SJCRH30 (cell line): ENCODE measurements at places on chromosomes 11 and 22.
A peak's percentile ranks its signal among the peaks of the same experiment; 100 is the strongest.

DNA sequence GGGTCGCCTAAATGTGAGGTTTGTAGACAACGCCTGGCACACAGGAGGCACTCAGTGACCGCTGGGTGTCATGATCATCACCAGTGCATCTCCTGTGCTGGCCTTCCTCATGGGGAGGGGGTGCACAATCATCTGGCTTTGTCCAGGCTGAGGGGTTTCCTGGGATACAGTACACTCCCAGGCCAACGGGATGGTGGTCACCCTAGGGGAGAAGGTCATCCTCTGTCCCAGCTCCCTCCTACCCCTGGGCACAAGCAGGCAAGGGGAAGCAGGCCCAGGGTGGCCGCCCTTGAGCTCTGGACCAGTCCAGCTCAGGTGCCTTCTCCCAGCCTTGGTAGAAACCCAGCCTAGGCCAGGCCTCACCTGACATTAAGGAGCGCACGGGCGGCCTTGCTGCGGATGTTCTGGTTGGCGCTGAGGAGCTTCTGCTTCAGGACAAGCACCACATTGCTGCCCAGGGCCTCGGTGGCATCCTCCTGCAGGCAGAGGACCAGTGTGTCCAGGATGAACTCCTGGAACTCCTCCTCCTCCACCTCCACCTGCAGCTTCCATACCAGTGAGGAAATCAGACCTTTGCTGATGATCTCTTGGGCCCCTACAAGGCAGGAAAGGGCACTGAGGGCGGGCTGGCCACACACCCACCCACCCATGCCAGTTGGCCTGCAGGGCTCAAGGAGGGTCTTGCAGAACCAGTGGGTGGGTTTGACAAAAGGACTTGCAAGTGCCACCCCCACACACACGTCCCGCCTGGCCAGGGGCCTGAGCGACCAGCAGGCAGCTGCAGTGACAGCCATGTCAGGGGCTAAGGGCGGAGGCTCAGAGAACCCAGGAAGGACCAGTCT is 6.6 kb upstream of the GNAZ start:
- no peak for DNase-seq

DNA sequence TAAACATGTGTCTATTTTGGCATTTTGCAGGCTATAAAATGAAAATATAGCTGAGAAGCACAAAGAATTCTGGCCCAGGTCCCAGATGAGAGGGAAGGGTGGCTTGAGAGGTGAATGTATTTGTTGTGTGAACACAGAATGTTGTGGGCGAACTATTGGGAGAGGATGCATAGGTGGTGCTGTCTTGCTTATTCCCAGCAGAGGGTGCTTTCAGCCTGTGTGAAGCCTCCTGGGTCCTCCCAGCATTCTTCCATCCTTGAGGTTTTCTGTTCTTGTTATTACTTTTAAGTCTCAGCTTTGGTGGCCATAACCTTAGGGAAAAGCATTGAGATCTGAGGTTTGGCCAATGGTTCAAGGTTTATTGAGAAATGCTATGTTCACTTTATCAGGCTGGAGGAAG is 108.7 kb upstream of the SNX19 start:
- no peak for DNase-seq

DNA sequence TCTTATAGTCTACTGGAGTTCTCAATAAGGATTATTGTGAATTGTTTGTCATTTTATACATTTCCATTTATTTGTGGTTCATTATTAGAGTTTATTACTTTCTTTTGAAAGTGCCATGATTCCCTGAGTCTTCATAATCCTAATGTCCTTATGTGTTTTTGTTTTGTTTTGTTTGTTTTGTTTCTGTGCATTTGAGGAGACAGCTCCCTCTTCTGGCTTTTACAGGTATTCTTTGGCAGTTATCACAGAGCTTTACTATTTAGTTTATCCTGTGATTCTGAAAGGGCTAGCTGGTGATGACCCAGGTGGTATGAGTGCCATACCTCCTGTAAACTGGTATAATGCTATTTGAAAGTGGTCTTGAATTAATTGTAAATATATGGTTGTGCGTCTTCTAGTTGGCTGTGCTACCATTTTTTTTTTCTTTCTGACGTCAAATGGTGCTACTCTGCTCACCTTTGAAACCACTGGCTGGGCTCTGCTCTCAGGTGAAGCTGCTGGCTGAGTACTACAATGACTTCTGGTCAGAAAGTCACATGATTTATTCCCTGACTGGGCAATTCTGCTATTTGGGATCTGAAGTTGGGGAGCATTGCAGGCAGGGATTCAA is 751.2 kb downstream of the JRKL start:
- no peak for DNase-seq

GRCh38 chr11:119047205-119047604 is 9.8 kb downstream of the HYOU1 start:
- no peak for DNase-seq

- DNase-seq: no peak
Observed at GRCh38 chr11:118342503-118343161, at the start of gene CD3D. CD3D (minus strand) TSS chr11:118342705; CDS start chr11:118342607, 98 bp downstream.

- DNase-seq: no peak
Observed at GRCh38 chr22:49737101-49737551, 90.5 kb downstream of the BRD1 start.

GRCh38 chr22:17446698-17447097 is 77.4 kb downstream of the CECR2 start:
- DNase-seq: no peak

- DNase-seq: no peak
Observed at GRCh38 chr11:30447058-30447640, 124.2 kb downstream of the ARL14EP start.

- DNase-seq: no peak
Observed at GRCh38 chr11:11306855-11307254, 46.2 kb downstream of the CSNK2A3 start.

DNA sequence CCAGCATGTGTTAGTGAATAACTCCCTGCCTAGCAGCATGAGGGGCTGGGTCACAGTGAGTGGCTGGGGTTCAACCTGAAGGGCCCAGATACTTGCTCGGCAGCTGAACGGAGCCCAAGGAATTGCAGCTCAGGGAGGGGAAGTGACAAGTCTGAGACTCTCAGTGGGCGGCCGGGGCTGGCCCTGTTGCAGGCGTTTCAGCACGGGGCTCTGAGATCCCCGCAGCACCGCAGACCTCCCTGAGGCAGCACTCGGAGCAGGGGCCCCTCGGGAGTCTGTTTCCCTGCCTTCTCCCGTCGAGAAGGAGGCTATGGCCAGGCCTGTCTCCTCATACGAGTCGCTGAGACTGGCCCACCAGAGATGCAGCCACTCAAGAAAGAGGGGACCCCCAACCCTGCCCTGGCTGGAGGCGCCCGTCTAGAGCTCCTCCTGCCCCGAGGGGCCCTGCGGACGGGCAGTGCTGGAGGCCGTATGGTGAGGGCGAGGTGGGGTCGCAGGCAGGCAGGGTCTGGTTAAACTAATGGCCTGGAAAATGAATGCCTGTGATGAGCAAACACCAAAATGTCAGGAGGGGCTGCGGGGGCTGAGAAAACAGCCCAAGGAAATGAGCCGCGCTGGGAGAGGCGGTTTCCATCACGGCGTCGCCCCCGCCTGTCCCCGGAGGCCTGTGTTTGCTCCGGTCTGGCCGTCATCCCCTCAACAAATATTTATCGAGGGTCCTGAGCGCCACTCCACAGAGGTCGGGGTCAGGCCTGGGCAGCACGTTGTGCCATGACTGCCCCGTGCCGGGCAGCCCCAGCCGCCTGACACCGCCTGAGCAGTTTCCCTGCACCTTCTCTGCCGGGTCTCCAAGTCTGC is 9.3 kb downstream of the TSSC4 start:
- no peak for DNase-seq

- peak; percentile 81 for DNase-seq
Observed at GRCh38 chr22:27488456-27489177, 312.9 kb downstream of the MN1 start.

GRCh38 chr11:111456086-111456858 is 55.9 kb downstream of the BTG4 start:
- no peak for DNase-seq

GRCh38 chr11:103961010-103961409 is 75.4 kb upstream of the DDI1 start:
- no peak for DNase-seq

GRCh38 chr11:69862331-69862771 is 43.1 kb upstream of the FGF3 start:
- DNase-seq: no peak

GRCh38 chr11:83284501-83285150 is 1.5 kb downstream of the CCDC90B start:
- DNase-seq: peak; percentile 90

GRCh38 chr22:33835265-33835664 is 85.0 kb downstream of the LARGE1 start:
- no peak for DNase-seq

- no peak for DNase-seq
Observed at GRCh38 chr22:21448627-21449416, 18.4 kb upstream of the TMEM191C start.

DNA sequence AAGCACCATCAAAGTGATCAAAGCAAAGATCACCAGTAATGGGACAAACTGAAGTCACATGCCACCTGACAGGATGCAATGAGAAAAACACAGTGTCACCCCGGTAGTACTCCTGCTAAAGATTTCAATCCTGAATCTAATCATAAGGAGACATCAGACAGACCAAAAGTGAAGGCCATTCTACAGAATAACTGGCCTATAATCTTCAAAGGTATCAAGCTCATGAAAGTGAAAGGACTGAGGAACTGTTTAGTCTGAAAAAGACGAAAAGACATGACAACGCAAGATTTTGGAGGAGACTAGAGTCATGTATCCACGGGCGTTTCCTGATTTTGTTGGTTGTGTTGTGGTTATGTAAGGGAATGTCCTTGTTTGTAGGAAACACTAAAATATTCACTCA is 42.4 kb upstream of the TSKU start:
- DNase-seq: no peak

- peak; percentile 60 for DNase-seq
Observed at GRCh38 chr11:32894149-32894827, 1.7 kb downstream of the QSER1 start.

GRCh38 chr22:50312371-50312770 is 4.9 kb upstream of the PLXNB2 start:
- no peak for DNase-seq

DNA sequence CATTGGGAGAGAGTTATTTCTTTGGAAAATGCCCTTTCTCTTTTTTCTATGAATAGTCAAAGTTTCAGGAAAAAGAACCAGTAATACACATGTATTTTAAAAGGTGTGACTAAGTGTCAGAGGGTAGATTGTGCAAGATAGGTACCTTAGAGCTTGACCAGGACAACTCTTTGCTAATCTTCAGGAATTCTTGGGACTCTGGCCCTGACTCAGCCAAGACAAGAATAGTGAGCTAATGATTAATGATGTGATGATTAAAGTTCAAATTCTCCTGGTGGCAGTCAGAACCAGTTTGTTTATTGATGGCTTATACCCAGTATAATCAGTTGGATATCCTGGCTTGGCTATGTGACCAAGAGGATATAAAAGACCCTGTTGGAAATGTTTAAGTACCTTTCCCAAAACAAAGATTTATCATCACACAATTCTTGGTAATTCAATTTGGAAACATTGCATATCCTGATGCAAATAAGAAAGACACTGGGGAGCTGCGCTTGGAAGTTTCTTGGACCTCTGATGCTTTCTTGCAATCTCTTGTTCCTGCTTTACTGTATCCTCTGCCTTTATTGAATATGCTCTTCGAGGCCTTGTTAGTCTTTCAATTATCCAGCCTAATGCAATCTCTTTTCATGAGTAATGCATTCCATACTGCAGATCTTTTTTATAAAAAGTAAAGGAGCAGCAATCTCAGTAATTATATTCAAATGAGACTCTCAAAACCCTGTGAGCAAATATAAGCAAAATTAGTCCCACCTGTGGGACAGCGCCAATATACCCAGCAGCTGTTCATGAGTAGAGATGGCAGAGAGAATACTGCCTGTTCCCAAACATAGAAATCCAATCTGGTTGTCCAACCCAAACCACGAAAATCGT is 48.0 kb upstream of the CEP126 start:
- DNase-seq: no peak

DNA sequence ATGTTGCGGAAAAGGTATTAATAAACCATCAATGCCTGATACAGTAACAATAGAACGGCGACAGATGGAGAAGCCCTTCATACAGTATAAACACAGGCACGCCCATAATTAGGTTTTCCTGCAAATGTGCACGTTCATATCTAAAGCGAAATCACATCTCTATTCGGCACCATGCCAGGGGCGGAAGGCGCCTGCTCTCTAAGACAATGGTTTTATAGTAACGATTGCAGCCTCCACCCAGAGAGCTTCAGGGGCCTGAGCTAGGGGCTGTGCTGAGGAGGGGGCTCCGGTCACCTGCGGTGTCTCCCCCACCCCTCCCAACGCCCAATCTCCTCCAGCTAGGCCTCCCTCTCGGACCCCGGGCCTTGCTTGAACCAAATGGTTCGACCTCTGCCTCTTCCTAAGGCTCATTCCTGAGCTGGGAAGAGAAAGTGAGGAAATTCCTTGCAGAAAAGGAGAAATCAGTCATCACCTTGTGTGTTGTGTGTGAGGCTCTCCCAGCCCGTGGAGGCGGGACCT is 9.6 kb downstream of the KRTAP5-5 start:
- DNase-seq: peak; percentile 65

- no peak for DNase-seq
Observed at GRCh38 chr11:67611165-67611564, 4.4 kb downstream of the NDUFV1 start.

DNA sequence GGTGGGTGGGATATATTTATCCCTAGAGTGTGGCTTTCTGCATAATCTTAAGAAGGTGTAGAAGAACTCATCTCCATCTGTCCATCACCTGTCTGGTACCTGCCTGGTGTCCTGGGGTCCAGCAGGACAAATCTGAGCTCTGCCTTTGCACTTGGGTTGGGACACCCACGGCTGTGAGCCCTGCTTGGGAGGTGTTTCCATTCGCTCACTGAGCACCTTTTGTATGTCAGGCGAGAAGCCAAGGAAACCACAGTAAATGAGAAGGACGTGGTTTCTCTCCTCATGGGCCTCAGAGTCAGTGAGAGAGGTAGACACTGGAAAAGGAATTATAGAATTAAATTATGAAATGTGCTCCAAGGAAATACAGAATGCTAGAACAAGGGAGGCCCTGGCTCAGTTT is 555.9 kb downstream of the MIAT start:
- no peak for DNase-seq

- DNase-seq: peak; percentile 35
Observed at GRCh38 chr11:58567889-58568512, 7.7 kb downstream of the LPXN start.

DNA sequence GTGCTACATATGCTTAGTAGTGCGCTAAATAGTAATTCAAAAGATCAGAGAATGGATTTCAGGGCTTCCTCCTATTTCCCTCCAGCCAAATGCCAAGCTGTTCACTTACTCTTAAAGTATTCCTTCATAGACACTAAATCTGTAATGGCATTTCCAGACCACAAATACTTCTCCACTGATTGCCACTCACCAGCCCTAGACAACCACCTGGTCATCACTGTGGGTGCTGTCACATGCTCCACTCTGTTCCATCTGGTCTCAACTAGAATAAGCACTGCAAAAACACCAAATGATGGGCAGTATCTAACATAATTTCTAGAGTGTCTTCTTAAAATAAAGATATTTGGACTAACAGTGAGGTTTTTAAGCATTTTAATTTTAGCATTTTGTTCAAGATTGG is 341.3 kb downstream of the AASDHPPT start:
- no peak for DNase-seq

- no peak for DNase-seq
Observed at GRCh38 chr11:116700586-116701220, 72.1 kb downstream of the BUD13 start.

- DNase-seq: peak; percentile 57
Observed at GRCh38 chr11:83070731-83071566, 748 bp downstream of the RAB30 start.
